ENCODE measurements at places on chromosomes 2 and 18.

DNA sequence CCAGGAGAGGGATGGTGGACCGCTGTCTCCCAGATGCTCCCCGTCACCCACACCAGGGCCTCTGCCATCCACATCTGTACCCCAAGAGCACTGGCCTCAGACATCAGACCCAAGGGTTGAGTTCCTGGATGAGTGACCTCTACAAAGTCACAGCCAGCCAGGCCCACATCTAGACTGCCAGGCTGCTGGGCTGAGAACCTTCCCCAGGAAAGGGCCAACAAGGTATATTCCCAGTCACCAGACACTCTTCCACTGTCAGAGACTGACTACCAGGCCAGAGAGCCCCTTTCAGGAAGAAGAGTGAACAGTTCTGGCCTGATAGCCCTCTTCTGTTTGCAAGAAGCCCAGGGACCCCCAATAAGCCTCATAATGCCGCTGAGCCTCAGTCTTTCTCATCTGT lies 44.3 kb downstream of the C1QL2 start:
- DNase-seq: no peak

DNA sequence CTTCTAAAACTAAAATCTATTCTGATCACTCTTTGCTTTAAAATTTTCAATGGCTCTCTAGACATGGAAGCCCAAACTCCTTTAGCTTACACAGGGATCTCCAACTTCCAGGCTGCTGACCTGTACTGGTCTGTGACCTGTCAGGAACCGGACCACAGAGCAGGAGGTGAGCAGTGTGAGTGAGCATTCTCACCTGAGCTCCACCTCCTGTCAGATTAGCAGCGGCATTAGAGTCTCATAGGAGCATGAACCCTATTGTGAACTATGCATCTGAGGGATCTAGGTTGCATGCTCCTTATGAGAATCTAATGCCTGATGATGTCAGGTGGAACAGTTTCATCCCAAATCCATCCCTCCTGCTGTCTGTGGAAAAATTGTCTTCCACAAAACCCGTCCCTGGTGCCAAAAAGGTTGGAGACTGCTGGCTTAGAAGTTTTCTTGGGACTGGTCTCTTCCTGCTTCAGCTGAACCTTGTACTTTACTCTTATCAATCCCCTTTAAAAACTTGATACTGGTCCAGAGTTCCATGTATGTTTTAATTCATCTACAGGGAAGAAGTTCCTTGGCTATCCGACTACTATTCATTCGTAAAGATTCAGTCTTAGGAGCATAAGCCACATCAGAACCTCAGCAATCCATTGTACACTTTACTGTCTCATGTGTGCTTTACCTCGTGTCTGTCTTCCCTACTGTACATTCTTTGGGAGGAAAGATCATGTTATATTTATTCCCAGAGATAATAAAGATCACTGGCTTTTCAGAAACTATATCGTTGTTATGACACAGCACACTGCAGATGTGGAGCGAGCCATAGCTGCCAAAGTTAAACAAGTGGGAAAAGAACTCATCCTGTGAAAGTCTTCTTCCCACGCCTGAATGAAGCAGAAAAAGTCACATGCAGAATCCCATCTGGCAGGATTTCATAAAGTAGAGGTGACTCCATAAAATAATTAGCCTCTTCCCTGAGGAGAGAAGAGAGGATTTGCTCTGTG lies 183.8 kb downstream of the LRATD1 start:
- DNase-seq: no peak

DNA sequence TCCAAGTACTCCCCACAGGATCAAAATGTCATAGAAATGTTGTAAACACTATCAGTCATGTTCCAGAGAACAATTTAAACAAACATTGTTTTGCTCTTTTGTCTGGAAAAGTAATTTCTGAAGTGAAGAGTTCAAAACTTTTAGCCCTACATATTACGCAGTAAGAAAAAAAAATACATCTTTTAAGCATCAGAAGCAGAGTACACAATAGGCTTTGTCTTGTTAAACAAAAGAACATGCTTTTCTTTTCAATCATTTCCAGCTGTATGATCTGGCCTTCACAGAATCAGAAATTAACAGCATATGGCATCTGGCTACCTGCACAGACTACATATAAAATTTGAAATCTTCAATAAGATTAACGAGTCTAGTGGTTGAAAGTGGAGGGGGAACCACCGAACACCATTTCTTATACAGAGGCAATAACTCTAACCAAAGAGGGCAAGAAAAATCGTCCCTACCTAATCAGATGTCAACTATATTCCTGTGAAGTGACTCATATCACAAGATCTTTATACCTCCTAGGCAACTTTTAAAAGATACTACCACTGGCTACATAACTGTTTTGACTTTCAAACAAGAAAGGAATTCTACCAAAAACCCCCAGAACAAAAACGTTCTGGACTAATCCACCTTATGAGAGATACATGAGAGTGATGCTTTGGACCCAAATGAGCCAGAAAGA lies 149.3 kb downstream of the EXOC6B start:
- no peak for DNase-seq

DNA sequence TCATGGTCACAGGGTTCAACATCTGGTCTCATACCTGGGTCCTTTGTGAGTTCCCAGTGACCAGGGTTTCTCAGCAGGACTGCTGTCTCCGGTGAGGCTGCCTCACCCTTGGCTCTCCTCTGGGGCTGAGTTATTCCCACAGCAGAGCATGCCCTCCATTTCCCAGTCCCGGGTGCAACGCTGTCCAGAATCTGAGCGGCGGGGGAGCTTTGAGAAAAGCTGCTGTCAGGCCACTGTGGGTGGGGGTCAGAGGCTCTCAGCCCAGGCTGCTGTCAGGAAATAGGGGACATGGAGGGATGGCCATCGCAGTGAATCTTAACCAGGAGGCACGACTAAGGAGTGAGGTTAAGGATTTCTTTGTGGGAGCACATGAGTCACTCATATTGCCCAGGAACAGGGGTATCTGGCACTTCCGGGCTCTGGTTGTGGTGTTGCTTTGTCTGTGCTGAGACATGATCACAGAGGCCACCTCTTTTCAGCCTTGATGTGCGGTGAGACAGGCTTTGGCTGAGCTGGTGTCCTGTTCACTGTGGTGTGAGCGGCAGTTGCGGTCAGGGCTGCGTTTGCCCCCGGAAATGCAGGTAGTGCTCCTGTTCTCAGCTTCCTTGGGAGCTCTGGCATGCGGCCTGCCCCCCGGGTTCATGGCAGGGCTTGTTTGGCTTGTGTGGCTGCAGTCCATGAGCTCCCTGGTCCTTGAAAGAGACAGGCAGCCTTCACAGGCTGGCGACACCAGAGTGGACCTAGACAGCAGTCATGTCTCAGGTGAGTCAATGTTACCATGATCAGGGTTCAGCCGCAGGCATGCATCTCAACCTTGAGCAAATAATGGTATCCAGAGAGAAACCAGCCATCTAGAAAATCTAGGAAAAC lies 310.7 kb upstream of the MYT1L start:
- DNase-seq: no peak

DNA sequence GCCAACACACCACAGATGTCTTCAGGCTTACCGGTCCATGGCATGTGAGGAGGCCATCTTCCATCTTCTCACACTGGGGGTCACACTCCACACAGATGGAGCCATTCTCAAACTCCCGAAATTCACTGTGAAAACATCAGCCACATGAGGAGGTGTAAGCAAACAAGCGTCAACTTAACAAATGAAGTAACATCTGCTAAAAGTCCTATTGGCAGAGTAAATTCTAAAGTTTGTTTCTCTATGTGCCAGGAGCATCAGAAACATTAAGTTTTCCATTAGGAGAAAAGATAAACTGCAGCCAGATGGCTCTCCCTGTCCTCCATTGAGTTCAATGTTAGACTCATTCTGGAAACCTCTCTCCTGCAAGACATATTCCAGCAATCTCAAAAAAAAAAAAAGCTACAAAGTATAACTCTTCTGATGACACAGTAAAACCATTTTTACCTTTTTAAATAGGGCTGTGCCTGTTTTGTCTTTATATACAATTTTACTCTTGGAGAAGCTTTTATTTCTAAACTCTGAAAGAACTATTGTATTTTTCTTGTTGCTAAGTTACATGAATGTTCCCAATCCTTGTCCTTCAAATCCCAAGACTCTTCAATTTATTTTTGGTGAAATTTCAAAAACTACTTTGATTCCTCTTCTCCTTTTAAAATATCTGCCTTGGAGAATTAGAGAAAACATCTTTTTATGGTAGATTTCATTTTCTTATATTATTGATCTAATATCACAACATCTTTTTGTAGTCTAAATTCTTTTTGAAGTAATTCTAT lies 865.3 kb downstream of the ERBB4 start:
- no peak for DNase-seq

DNA sequence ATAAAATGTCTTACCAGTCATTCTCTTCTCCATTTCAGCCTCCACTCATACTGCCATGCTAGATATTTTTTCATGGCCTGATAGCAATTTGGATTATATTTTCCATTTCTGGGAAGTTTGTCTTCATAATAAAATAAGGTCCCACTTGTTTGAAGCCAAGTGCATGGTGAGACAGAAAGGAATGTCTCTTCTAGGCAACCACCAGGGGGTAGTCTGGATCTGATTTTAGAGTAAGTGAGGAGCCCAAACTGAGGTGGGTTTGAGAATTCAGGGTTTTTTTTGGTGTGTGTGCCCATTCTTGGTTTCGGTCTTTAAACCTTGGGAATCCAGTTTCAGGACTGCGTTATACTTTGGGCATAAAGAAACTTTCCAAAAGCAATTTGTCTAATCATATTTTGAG lies 315.5 kb downstream of the RPRM start:
- no peak for DNase-seq

DNA sequence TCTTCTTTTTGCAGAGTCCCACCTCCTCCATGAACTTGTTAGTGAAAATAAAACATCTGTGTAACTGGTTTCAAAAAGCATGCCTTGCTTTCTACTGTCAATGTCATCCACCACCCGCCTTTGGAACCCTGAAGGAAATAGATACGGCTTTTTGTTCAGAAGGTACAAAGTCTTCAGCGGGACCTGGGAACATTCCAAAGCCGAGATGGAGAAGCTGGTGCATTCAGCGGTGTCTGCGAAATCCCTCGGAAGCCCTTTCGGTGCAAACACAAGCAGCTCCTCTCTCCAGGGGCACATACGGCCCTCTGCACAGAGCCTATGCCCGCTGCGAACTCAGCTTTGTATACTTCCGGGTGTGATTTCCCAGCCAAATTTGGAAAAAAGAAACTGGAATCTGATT lies 555.8 kb upstream of the SALL3 start:
- no peak for DNase-seq

DNA sequence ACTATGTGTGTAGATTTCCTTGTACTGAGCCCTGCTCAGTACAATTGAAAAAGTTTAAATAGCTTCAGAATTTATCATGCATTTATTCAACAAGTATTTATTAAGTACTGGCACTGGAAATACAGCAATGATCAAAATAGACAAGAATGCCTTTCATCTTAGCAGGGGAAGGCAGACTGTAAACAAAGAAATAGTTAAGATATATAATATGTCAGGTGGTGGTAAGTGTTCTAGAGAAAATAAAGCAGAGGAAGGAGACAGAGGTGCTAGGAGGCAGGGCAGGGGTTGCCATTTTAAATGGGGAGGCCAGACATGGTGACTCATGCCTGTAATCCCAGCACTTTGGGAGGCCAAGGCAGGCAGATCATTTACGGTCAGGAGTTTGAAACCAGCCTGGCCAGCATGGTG lies 13.6 kb upstream of the LIPG start:
- no peak for DNase-seq
